Lung (tissue), 17 donors: ENCODE measurements at places on chromosomes 3 and 15. TPM values are rescaled to one million over a fixed set of nuclear protein-coding genes. Genes with fewer than 3 reads are reported as not detected.

Gene LRRC31
- 0.43 TPM for total RNA-seq

DNA sequence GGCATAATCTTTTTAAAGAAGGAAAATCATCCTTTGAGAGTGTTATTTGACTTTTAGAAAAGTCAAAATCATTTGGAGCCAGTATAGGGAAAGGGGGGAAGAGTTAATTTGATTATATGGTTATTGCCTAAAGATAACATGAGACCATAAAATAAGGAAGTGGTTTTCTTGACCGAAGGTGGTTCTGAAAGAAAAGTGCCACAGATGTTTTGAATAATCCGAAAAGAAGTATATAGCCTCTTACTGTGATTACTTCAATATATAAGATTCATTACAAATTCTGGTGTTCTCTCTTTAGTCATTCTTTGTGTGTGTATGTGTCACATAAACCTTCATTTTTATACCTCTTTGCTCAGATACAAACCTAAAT is 1.1 kb downstream of the DNAJB11 start:
- H3K4me3 ChIP-seq, result no peak overlapping the region
- no peak overlapping the region for H3K27ac ChIP-seq
- no peak for DNase-seq

Gene IFRD2
- total RNA-seq, result 14.7 TPM

- DNase-seq, result no peak
- no peaks in the 10 kb centered on the region for H3K36me3 ChIP-seq
- no peaks in the 10 kb centered on the region for H3K27me3 ChIP-seq
- no peak overlapping the region for H3K4me3 ChIP-seq
- H3K27ac ChIP-seq, result no peak overlapping the region
Observed at GRCh38 chr3:77620009-77620408, 580.1 kb downstream of the ROBO2 start.

GRCh38 chr3:111650378-111651275 is 55.5 kb upstream of the ZBED2 start:
- H3K27me3 ChIP-seq, result no peaks in the 10 kb centered on the region
- H3K4me1 ChIP-seq, result no peaks in the 10 kb centered on the region
- H3K36me3 ChIP-seq, result no peaks in the 10 kb centered on the region
- H3K27ac ChIP-seq, result no peak overlapping the region
- DNase-seq, result no peak

GRCh38 chr15:72797338-72797689 is 13.8 kb upstream of the ADPGK start:
- peaks cover 30% of the 10 kb centered on the region for H3K4me1 ChIP-seq
- no peak overlapping the region for H3K27ac ChIP-seq
- H3K27me3 ChIP-seq, result no peaks in the 10 kb centered on the region
- no peaks in the 10 kb centered on the region for H3K36me3 ChIP-seq
- peak overlapping the region; percentile 35 for H3K4me3 ChIP-seq

GRCh38 chr3:152595975-152596821 is 238.7 kb upstream of the P2RY1 start:
- H3K36me3 ChIP-seq, result no peaks in the 10 kb centered on the region
- no peak overlapping the region for H3K4me3 ChIP-seq
- peaks cover 1% of the 10 kb centered on the region for H3K4me1 ChIP-seq
- DNase-seq, result peak; percentile 99
- peak overlapping the region; percentile 67 for H3K27ac ChIP-seq

DNA sequence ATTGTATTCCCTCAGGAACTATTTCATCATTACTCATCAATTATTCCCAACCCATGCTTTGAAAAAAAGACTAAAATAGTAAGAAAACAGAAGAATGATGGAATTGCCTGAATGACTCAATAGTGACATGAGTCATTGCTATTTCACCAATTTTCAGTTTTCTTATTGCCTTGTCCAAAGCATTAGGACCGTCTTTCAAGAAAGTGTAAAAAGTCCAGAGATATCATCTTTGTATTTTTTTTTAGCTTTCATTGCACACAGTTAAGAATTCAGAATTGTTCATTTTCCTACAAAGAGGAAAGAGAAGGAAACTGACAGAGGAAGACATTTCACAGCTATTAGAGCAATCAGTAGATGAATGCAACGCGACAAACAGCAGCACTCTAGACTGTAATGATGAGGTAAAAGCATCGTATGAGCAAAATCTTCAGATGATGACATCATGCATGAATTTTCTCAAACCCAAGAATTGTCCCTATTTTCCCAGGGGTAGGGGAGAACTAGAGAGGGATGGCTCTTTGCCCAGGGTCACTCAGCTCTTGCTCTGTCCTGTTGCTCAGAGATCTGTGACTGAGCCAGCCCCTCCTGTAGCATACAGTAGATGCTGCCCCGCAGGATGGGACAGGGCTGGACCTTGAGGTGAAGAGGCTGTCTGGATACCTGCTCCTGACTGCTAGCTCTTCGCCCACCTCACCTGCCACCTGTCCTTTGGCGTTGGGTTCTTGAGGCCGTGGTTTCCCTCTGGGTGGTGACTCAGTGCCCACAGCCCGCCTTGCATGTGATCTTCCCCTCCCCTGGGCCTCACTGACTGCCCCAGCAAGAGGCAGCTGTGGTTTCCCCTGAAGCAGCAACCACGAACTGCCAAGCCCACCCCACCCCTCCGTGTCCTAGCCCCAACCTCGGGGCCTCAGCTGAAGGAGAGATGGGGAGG is 84.8 kb downstream of the PPCDC start:
- H3K4me3 ChIP-seq, result no peak overlapping the region
- H3K27me3 ChIP-seq, result no peaks in the 10 kb centered on the region
- H3K4me1 ChIP-seq, result no peaks in the 10 kb centered on the region
- no peak for DNase-seq
- no peak overlapping the region for H3K27ac ChIP-seq

DNA sequence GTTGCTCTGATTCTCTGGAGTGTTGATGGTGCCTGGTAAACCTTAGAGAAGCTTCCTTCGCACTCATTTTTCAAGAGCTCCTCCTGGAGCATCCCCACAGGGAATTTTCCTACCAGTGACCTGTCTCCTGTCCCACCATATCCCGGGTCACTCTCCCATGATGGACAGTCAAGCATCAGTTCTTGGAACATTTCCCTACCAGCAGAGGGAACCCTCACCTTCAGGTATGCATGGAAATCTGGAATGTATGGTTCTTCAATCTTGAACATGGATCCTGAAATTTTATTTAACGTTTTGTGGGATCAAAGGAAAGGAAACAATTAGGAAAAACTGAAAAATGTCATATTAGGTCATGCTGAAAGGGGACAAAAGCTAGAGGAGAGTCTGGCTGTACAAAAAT is 153.8 kb downstream of the SPATA16 start:
- no peaks in the 10 kb centered on the region for H3K27me3 ChIP-seq
- no peaks in the 10 kb centered on the region for H3K36me3 ChIP-seq
- no peaks in the 10 kb centered on the region for H3K4me1 ChIP-seq
- no peak for DNase-seq
- no peak overlapping the region for H3K27ac ChIP-seq

DNA sequence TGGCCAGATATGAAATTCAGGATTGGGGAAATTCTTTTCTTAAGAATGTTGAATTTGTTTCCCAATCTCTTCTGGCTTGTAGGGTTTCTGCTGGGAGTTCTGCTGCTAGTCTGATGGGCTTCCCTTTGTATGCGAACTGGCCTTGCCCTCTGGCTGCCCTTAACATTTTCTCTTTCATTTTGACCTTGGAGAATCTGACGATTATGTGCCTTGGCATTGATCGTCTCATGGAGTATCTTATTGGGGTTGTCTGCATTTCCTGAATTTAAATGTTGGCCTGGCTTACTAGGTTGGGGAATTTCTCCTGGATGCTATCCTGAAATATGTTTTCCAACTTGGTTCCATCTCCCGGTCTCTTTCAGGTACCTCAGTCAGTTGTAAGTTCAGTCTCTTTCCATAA is 152.2 kb downstream of the CFAP20DC start:
- no peak overlapping the region for H3K4me3 ChIP-seq
- no peaks in the 10 kb centered on the region for H3K27me3 ChIP-seq
- H3K27ac ChIP-seq, result no peak overlapping the region
- H3K36me3 ChIP-seq, result no peaks in the 10 kb centered on the region
- DNase-seq, result no peak

DNA sequence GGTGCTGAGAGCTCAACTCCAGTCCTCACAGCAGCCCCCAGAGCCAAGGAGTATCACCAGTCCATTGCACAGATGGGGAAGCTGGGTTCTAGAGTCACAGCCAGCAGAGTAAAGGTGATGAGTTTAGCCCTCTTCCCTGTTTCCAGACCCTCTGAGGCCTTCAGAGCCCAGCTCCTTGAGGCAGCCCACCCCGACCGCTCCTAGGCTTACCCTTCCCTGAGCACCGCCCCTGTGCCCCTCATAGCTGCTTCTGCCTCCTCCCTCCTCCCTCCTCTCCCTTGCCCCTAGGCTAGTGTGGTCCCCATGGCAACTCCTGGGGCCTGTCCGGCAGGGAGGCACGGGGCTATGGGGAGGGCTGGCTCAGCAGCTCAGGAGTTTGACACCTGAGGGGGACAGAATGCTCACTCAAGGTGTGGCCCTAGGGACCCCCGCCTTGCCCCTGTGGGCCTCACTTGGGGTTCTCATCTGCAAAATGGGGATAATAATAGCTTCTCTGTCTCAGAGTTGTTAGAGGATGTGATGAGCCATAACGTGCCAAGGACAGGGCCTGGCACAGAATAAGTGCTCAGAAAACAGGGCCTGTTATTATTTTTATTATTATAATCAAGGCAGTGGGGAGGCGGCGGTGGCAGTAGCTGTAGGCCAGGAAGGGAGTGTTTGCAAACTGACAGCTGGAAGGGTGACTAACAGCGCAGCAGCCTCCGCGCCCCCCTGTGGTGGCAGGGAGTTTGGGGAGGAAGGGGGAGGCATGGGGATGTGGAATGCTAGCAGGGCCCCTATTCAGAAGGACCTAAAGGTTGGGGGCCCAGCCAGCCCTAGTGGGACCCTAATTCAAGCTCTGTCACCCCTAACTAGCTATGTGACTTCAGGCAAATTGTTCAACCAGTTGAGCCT is 11.5 kb downstream of the CSK start:
- peaks cover 36% of the 10 kb centered on the region for H3K4me1 ChIP-seq
- no peaks in the 10 kb centered on the region for H3K36me3 ChIP-seq
- no peak for DNase-seq
- H3K4me3 ChIP-seq, result no peak overlapping the region

Gene RGMA
- total RNA-seq, result 11.3 TPM

GRCh38 chr3:107637416-107638183 is 114.8 kb downstream of the BBX start:
- no peak for DNase-seq
- H3K4me3 ChIP-seq, result no peak overlapping the region
- H3K27ac ChIP-seq, result no peak overlapping the region
- H3K27me3 ChIP-seq, result no peaks in the 10 kb centered on the region
- H3K4me1 ChIP-seq, result no peaks in the 10 kb centered on the region

- no peak for DNase-seq
- no peak overlapping the region for H3K4me3 ChIP-seq
- no peak overlapping the region for H3K27ac ChIP-seq
Observed at GRCh38 chr3:84092907-84093306, 865.9 kb upstream of the CADM2 start.

- no peak overlapping the region for H3K27ac ChIP-seq
- no peak for DNase-seq
- H3K36me3 ChIP-seq, result no peaks in the 10 kb centered on the region
- no peaks in the 10 kb centered on the region for H3K4me1 ChIP-seq
- H3K4me3 ChIP-seq, result no peak overlapping the region
- H3K27me3 ChIP-seq, result no peaks in the 10 kb centered on the region
Observed at GRCh38 chr15:69071260-69071659, 56.8 kb downstream of the NOX5 start.

DNA sequence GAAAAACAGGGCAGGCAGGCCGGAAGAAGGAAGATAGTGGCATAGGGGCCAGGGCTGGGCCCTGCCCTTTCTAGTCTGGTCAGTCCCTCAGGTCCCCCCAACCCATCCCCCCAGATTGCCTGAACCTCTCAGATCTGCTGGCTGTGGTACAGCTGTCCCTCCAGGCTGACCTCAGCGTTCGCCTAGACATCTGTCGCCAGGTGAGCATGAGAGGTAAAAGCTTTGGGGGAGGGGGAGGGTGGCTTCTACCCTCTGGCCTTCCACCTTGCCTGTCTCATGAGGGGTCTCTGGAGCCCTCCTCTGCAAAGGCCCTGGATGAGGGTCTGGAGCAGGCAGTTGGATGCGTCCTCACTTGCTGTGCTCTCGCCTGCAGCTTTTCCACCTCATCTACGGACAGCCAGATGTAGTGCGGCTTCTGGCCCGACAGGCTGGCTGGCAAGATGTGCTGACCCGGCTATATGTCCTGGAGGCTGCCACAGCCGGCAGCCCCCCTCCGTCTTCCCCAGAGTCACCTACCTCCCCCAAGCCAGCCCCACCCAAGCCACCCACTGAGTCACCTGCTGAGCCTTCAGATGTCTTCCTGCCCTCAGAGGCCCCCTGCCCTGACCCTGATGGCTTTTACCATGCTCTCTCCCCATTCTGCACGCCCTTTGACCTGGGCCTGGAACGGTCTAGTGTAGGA is 20.2 kb downstream of the NBEAL2 start:
- H3K27me3 ChIP-seq, result no peaks in the 10 kb centered on the region
- no peaks in the 10 kb centered on the region for H3K4me1 ChIP-seq
- no peak overlapping the region for H3K4me3 ChIP-seq

GRCh38 chr3:12983319-12983718 is 89.9 kb downstream of the IQSEC1 start:
- no peak overlapping the region for H3K27ac ChIP-seq
- H3K27me3 ChIP-seq, result no peaks in the 10 kb centered on the region
- no peaks in the 10 kb centered on the region for H3K4me1 ChIP-seq
- no peaks in the 10 kb centered on the region for H3K36me3 ChIP-seq

- no peak overlapping the region for H3K27ac ChIP-seq
- H3K36me3 ChIP-seq, result no peaks in the 10 kb centered on the region
- no peaks in the 10 kb centered on the region for H3K27me3 ChIP-seq
Observed at GRCh38 chr3:145900056-145900829, 260.7 kb downstream of the PLOD2 start.

Gene MOBP
- 0.18 TPM for total RNA-seq

DNA sequence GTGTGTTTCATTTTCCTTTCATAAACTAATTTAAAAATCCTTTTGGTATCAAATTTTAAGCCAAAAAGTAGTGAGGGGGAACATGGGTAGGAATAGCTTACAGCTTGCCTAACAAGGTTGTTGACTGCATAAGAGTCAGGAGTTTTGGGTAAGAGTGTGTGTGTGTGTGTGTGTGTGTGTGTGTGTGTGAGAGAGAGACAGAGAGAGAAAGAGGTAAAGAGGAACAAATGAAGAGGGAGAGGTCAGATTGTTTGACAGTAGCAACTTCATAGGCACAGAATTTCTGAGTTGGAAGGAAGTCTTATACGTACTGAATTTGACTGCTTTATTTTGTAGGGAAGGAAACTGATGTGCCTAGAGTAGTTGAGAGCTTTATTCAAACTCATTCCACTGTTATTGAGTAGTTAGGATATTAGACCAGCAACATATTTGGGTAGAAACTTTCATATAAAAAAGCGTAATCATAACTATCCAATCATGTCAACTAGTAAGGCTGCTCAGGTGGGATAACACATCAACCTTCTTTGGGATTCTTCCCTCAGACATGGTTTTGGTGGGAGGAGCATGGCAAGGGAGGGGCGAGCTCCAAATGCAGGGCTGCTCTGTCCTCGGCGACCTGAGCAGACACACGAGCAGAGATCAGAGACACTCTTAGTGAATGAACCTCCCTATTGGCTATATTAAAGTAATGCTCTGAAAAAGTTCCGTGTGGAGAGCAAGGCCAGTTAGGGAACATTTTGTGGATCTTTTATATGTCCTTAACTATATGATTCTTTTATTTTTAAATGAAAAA is 86.4 kb downstream of the LPP start:
- H3K36me3 ChIP-seq, result no peaks in the 10 kb centered on the region
- no peaks in the 10 kb centered on the region for H3K27me3 ChIP-seq
- peak overlapping the region; percentile 92 for H3K27ac ChIP-seq
- DNase-seq, result no peak
- H3K4me3 ChIP-seq, result no peak overlapping the region

Gene GOLGA8G
- not detected for total RNA-seq
